Left forelimb (tissue), 1 donor: ENCODE measurements at places on chromosomes 2 and 18.

- DNase-seq = no peak
Measured at GRCh38 chr2:43831543-43832294, 6.9 kb downstream of the ABCG5 start.

- DNase-seq = no peak
Measured at GRCh38 chr2:231102772-231103171, 22.1 kb downstream of the HTR2B start.

GRCh38 chr2:575030-575726 lies 102.0 kb downstream of the TMEM18 start:
- DNase-seq = no peak

DNA sequence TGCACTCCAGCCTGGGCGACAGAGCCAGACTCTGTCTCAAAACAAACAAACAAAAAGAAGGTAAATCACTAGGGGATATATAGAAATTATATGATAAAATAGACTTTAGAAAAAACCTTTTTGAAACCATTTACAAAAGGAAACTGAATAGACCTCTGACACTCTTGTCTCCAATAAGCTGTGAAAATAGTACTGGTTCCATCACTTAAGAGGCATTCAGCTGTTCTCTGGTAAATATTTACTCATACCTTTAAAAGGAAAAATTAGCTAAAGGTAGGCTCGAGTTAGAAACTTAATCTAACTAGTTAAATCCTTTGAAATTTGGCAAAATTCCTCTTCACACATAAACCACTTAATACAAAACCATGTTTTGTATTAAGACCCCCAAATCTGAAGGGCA lies 21.4 kb downstream of the RAB27B start:
- no peak for DNase-seq

- DNase-seq = no peak
Measured at GRCh38 chr2:120531365-120531764, 185.4 kb downstream of the INHBB start.

- peak; percentile 98 for DNase-seq
Measured at GRCh38 chr2:5691985-5692529, at the start of gene SOX11. Gene SOX11 (plus strand): TSS chr2:5692384. CDS start chr2:5692722, 338 bp downstream.

- no peak for DNase-seq
Measured at GRCh38 chr2:8388781-8389180, 293.1 kb upstream of the ID2 start.

DNA sequence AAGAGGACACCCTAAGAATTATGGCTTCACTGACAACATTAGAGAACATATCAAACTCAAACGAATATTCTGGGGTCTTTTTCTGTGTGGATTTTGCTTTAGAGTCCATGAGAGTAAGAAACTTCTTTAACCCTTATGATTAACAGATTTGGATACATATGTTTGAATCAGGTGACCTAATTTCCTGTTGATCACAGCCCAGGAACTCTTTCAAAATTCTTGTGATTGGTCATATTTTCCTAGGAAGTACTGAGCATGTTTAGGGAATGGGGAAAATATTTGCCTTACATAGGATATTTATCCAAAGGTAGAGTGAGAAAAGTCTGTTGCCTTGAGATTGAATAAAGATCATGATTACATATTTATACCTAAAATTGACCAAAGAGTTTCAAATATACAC lies 160.0 kb downstream of the KCNH7 start:
- no peak for DNase-seq

DNA sequence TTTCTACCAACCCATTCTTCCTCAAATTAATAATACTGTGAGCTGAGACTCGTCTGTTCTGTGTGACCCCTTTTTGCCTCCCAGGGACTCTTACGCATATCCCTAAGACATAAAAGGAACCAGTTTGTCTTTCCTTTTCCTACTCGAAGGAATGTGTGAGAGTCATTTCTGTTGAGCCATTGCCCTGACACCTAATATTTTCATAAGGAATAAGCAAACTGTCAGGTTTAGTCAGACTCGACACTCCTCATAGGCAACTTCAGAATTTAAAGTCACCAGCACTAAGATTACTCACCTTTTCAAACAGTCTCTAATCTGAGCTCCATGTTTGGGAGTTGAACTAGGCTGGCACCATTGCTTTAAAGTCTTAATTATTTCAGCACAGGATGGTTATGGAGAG lies 305.5 kb downstream of the IKZF2 start:
- DNase-seq = no peak

- DNase-seq = no peak
Measured at GRCh38 chr18:25898965-25899364, 191.4 kb downstream of the SS18 start.

DNA sequence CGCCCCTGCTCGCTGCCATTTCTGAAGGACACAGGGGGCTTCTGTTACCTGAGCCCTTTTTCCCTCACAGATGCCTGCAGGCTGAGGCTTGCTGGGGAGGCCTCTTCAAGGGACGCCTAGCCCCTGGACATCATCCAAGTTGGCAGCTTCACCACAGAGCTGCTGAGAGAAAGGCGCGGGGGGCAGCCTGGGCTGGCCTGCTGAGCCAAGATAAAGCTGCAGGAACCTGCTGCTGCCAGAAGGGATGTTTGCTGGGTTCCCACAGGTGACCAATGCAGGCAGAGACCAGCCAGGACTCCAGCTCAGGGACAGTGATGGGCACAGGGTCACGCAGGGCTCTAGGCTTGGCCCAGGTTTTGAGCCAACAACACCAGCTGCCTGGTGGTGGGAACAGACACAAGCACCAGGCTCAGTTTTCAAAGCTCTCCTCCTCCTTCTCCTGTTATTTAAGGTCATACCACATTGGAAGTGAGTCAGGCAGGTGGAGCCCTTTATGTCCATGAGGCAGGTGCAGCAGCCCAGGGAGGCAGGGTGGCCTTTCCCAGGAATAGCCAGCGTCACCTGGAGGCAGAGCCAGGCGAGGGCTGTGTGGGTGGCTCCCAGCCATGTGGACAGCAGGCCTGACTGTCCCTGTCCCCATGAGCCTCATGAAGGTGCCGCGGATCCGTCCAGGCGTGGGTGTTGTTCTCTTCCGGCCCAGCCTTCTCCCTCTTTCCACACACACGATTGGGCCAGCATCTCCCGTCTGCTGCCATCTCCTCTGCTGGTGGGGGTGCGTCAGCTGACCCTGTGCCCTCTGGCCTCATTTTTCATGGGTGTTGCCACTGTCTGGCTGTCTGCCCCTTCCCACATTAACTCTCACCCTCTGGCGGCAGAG lies 515.5 kb upstream of the MYT1L start:
- DNase-seq = no peak

DNA sequence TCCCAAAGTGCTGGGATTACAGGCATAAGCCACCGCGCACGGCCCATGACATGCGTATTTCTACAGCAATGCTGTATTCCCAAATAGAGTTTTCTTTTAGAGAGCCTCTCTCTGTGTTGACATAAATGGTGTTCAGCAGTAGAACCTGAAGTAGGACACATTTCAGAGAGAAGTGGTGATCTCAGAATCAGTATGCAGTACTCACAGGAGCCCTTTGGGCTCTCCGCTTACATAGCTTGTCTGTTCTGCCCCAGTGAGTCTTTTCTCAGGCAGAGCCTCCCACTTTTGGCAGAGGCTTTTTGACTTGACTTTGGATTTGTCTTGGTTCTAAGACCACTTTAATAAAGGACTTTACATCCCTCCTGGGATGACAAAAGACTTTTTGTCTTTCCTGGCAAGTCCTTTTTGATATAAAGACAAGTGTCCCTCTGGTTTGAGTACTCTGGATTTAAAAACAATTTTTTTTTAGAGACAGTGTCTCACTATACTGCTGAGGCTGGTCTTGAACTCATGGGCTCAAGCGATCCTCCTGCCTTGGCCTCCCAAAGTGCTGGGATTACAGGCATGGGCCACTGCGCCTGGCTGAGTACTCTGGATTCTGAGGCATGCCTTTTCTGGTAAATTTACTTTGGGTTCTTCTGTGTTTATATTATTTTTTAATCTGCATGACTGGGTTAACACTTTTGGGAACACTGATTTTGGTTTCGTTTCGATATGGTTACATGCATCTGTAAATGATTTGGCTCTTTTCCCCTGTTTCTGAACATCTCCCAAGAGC lies 113.3 kb downstream of the SMAD2 start:
- DNase-seq = no peak

DNA sequence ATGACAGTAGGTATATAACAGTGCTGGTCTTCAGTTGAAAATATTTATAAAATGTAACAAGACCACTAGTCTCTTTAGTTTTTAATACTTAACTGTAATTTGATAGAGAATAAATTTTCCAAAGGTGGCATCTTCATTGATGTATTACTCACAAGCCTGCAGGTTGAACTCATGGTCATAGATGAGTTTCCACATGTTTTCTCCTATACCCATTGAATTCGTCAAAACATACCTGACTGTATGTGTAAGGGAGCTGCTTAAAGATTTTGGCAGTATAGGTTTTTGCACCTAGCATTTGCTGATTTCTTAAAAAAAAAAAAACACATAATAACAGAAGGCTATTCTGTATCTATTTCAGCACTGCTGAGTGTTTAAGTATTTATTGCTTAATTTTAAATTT lies 112.9 kb downstream of the FMNL2 start:
- no peak for DNase-seq

- no peak for DNase-seq
Measured at GRCh38 chr2:68907232-68907919, 36.2 kb upstream of the BMP10 start.

DNA sequence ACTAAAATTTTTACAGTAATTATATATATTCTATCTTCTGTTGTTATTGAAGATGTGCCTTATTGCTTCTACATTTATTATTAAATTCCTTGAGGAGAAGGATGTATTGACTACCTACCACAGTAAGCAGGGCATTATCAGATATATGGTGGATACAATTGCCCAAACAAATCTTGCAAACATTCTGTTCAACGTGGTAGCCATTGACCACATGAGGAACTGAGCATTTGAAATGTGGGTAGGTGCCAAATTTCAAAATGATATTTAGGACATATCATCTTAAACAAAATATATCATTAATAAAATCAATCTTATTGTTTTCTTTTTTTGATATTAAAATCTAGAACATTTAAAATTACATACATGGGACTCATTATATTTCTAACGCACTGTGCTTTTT lies 11.1 kb downstream of the SCN3A start:
- DNase-seq = no peak

DNA sequence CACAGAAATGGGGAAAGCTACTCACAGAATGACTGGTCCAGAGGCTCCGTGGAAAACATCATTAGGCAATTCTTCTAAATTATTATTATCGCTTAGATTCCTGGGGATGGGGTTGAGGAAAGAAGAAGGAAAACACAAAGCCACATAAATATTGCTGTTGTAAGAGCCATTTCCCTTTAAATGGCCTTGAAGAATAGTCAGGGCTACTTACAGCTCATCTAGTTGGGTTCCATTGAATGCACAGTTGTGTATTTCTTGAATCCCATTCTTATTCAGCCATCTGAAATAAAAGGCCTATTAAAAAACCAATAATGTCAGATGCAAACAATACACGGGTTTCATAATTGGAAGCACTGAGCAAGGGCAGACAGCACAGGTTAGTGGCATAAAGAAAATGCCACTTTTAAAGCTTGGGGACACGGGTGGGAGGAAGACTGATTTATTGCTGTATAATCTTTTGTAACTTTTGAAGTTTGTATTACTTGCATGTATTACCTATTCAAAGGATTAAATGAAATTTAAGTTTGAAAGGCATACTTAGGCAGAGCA lies 171.4 kb downstream of the FSHR start:
- DNase-seq = no peak

GRCh38 chr2:73080321-73081131 lies 9.0 kb upstream of the SFXN5 start:
- DNase-seq = no peak

DNA sequence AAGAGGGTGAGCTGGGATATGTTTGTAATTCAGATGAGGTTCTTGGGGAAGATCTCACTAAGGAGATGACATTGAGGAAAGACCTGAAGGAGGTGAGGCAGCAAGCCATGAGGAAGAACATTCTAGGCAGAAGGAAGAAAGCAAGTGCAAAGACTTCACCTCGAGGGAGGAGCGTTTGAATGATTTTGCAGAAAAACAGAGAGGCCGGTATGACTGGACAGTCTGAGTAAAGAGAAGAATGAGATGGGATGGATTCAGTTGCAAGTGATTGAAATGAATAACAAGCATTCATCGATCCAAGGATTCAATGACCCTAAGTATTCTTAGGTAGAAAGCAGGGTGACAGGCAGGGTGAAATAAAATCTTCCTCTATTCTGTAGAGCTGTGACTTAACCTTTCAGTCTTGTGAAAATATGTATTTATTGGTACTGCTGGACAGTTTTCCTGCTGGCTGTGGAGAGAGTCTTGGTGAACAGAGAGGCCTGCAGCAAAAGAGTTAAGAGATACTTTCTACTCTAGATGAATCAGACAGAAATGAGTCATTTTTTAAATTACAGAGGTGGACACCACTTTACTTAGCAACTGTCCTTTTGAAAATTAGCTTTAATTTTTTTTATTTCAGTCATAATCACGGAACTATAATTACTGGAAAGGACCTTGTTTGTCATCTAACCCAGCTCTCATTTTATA lies 278.4 kb downstream of the LRRTM1 start:
- DNase-seq = no peak

GRCh38 chr2:234533626-234534025 lies 36.7 kb upstream of the ARL4C start:
- DNase-seq = no peak

- DNase-seq = no peak
Measured at GRCh38 chr2:236576087-236576486, 6.5 kb downstream of the ACKR3 start.

GRCh38 chr2:36677386-36677785 lies 19.1 kb upstream of the VIT start:
- DNase-seq = no peak

DNA sequence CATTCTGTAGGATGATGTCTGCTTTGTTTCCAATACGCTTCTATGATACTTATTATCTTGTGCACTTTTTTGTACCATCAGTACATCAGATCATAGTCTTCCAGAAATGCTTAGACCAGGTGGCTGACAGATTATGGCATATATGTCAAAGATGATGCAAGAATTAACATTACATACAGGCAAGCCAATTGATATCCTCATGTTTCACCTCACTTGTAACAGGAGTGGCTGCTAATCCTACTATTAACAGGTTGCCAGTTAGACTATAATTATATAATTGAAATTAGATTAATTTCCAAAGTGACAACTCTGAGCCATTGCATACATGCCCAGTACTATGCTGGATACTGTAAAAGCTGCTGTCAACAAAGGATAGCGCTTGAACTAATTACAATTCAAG lies 77.2 kb downstream of the TLK1 start:
- DNase-seq = no peak

DNA sequence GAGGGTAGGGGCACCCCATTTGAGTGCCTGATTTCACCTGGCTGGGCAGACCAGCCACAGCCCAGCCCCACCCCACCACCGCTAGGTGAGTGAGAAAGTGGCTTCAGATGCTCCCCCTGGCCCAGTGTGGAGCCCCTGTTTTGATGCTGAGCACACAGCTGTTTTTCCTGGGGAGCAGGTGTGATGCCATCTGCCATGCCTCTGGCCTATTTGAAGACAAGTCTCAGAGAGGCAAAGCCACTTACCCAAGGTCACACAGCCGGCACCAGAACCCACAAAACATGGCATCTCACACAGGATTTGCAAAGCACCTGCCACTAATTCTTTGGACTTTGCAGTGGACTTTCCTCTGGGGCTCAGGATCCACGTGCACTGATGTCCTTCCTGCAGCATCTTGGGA lies 131.3 kb downstream of the INHBB start:
- peak; percentile 34 for DNase-seq

- DNase-seq = peak; percentile 62
Measured at GRCh38 chr18:76445741-76446232, 49.3 kb downstream of the ZNF516 start.
